ENCODE measurements at places on chromosomes 2 and 18.

GRCh38 chr2:104318001-104318665 is 535.8 kb upstream of the POU3F3 start:
- no peak for DNase-seq

- peak; percentile 9 for DNase-seq
Measured at GRCh38 chr18:58102018-58102417, 58.0 kb downstream of the NEDD4L start.

DNA sequence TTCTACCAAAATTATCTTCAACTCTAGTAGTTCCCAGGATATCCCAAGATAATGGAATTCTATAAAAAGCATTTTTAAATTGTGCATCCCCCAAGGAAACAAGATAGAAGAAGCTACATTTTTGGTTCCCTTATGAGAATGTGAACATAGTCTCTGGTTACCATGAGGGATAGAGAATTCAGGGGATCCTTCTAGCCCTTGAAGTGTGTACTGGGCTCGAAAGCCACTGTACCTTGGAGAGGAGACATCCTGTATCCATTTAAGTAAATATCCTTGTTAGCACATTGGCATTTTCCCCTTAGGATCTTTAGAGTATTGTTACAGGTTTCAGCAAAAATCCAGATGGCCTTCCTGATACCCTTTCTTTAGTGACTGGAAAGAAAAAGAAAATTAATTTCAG is 228.5 kb downstream of the RTP5 start:
- DNase-seq = no peak

DNA sequence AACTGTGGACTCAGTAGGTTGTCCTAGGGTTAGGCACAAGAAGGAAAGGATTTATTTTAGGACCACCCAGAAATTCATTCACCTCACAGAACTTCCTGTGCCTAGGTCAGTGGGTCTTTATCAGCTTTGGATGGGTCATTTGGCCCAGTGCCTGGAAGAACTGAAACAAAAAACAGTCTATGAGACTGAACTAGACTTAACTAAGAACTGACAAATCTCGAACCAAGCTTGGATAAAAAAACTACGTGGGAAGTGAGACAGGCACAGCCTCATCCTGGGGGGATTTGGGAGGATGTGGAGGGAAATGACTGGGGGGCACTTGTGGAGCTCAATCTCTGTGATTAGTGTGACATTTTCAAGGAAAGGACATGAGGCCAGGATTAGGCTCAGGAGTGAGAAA is 2.3 kb upstream of the OST4 start:
- DNase-seq = no peak

GRCh38 chr2:113980946-113981345 is 91.1 kb downstream of the ACTR3 start:
- peak; percentile 66 for DNase-seq

All from fibroblast of skin of right biceps (primary cell).